ENCODE measurements at places on chromosomes 5 and 9.

- DNase-seq, result no peak
Observed at GRCh38 chr5:73153513-73153912, 19.5 kb upstream of the TMEM174 start.

GRCh38 chr5:89729623-89730301 lies 679.8 kb downstream of the CETN3 start:
- DNase-seq, result no peak

- DNase-seq, result no peak
Observed at GRCh38 chr5:102863764-102864560, 108.9 kb downstream of the PAM start.

- DNase-seq, result no peak
Observed at GRCh38 chr9:125655691-125656410, 51.2 kb downstream of the MAPKAP1 start.

GRCh38 chr5:3341446-3342240 lies 254.0 kb upstream of the IRX1 start:
- DNase-seq, result no peak

GRCh38 chr9:77575785-77576184 lies 72.3 kb downstream of the GNA14 start:
- peak; percentile 41 for DNase-seq

GRCh38 chr9:113523421-113524141 lies 60.1 kb downstream of the RGS3 start:
- DNase-seq, result peak; percentile 78

- DNase-seq, result no peak
Observed at GRCh38 chr9:117242082-117242481, 172.8 kb downstream of the ASTN2 start.

- no peak for DNase-seq
Observed at GRCh38 chr5:83426855-83427254, 44.7 kb upstream of the VCAN start.

- peak; percentile 6 for DNase-seq
Observed at GRCh38 chr5:7518947-7519560, 123.1 kb downstream of the ADCY2 start.

- no peak for DNase-seq
Observed at GRCh38 chr5:147140558-147140957, 94.3 kb upstream of the STK32A start.

DNA sequence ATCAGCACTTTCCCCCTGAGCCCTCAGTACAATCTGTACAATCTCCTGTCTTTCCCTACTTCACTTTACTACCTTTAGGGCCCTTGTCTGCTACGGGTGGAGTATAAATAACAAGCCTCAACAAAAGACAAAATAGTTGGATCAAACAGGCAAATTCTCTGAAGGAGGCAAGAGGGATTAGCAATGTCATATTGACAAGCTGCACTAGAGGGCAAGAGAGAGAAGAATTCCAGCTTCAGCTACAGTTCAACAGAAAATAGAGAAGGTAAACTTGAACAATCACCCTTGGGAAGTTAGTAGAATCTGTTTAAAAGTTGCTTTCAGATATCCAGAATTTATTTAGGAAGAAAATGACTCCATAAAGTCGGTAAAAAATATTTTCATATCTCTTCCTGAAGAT lies 68.4 kb upstream of the IZUMO3 start:
- no peak for DNase-seq

DNA sequence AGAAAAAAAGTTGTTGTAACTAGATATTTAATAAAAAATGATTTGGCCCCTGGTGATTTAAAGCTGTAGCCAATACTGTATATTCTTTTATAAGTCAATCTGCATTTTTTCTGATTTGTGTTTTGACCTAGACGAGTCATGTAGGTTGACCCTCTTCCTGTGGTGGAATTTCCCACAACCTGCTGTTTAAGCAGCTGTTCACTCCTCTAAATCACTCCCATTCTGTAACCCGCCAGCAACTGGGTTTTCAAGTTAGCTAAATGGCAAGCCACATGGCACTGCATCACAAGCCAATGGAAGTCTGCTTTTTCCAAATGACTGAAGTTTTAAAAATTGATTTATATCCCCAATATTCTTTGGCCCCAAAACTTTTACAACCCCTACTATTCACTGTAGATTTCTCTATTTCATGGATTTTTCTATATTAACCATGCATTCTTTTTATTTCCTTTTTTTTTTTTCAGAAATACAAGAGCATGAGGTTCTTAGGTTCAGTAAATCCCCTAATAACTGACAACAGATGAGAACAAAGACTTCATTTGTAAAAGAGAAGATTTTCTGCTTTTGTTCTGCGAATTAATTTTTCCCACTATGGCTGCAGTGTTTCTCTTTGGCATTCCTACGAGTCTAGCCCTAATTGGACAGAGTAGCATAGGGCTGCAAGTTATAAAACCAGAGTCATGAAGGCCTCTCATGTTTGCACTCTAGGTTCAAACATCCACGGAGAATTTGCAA lies 184.5 kb upstream of the TLE4 start:
- DNase-seq, result no peak

DNA sequence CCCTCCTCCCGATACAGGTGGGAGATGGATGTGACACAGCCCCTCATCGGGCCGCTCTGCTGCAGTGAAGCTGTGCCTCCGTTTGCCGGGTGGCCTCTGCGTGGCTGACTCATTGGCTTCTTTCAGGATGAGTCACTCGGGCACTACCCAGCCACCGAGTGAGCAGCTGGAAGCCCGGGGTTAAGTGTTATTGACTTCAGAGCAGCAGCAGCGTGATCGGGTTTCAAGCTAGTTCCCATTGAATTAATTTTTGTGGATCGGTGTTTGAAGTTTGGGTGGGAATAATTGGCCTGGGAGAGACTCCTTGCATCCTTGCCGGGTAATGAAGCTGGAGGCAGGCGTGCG lies 266.4 kb upstream of the IRX4 start:
- peak; percentile 15 for DNase-seq

DNA sequence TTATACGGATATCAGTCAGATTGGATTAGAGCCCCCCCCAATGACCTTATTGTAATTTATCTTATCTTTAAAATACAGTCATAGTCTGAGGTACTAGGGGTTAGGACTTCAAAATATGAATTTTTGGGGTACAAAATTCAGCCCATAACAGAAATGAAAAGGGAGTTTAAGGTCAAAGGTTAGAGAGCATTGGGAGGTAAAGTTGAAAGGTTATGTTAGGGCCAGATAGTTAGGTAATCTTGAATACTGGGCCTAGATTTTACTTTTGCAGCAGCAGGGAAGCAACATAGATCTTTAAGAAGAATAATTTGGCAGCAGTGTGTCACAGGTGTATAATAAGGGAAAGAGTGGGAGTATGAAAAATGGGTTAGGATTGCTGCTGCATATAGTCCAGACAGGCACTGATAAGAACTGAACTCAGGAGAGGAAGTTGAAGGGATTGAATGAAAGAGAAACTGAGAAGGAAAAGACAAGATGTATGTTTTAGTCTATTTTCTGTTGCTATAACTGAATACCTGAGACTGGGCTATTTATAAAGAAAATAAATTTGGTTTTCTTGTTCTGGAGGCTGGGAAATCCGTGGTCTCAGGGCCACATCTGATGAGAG lies 10.7 kb upstream of the GCNT4 start:
- no peak for DNase-seq

- no peak for DNase-seq
Observed at GRCh38 chr5:122906768-122907167, 61.4 kb downstream of the SNX24 start.

- no peak for DNase-seq
Observed at GRCh38 chr9:38316166-38316780, 76.2 kb upstream of the ALDH1B1 start.

DNA sequence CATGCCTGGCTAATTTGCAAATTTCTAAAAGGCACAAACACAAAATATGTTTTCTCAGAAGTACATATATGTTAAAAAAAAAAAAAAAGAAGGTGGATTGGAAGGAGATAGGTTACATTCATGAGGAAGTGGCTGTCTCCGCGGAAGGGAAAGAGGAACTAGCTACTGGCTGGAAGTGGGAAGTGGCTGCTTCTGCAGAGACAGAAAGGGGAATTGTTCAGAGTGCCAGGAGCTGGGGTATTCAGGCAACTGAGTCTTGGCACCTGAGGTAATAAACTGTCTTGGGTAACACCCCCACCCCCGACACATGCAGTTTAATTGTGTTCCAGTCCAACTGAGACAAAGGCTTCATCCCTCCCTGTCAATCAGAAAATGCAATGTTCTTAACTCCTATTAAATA lies 45.6 kb downstream of the S1PR3 start:
- DNase-seq, result no peak

GRCh38 chr5:127572930-127573329 lies 55.5 kb downstream of the PRRC1 start:
- no peak for DNase-seq

GRCh38 chr5:153748823-153749222 lies 258.4 kb downstream of the GRIA1 start:
- DNase-seq, result no peak

- no peak for DNase-seq
Observed at GRCh38 chr5:23740029-23740428, 232.6 kb downstream of the PRDM9 start.

- DNase-seq, result no peak
Observed at GRCh38 chr9:5845157-5845531, 12.2 kb upstream of the ERMP1 start.

- no peak for DNase-seq
Observed at GRCh38 chr5:146339715-146340259, 1.1 kb downstream of the POU4F3 start.

DNA sequence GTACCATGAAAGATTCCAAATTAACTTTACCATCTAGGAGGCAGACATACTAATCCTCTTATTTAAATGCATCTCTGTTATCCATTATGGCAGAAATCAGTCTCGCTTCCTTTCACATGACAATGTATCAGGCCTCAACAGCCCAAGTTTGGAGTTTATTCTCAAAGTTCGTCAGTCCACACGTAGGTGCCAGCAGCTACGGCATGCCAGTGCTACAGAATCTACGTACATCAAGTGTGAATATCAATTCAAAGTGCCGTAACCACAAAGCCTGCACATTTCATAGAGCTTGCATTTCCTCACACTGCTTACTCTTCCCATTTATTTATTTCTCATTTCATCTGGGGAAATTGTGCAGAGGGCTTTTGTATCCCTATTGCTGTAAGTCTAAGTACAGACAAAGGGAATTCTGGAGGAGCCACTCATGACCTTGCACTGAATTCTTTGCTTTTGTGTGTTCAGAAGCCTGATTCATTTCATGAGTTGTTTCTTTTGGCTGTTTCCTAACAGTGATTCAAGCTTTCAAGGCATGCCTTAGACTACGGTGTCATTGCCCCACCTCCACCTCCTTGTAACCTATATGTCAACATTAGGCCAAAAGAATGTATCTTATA lies 10.0 kb downstream of the ENC1 start:
- peak; percentile 56 for DNase-seq

GRCh38 chr5:146624179-146624578 lies 108.2 kb upstream of the GPR151 start:
- DNase-seq, result no peak

- DNase-seq, result peak; percentile 26
Observed at GRCh38 chr5:138663009-138663408, 87.8 kb upstream of the HSPA9 start.

- no peak for DNase-seq
Observed at GRCh38 chr9:37286530-37287175, 135.8 kb upstream of the GRHPR start.

DNA sequence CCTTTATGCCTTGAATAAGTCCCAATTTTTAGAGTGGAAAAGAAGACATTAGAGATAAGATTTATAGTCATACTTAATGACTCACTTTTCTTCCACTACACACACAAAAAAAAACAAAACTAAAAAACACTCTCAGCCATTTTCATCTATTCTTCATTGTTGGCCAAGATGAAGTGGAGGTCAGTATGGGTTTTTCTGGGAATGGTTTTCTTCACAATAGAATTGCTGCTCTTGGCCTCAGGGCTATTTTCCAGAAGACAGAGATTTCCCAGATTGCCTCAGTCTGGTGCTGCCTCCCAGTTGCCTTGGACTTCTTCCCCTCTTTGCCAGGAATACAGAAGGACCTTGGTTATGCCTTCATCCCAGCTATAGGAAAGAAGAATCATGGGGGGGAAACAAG lies 463.7 kb downstream of the TMEM232 start:
- DNase-seq, result no peak

DNA sequence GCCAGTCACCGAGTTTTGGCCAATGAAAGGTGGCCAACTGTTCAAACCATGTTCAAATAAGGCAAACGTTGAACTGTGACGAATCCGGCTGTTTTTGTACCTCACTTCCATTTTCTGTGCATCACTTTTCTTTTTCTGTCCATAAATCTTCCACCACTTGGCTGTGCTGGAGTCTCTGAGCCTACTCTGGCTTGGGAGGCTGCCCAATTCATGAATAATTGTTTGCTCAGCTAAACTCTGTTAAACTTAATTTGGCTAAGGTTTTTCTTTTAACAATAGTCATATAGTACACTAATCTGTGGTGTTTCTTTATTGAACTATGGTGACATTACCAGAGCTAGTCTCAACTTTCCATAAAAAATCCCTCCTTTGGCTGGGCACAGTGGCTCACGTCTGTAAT lies 11.3 kb downstream of the NIM1K start:
- no peak for DNase-seq

- DNase-seq, result no peak
Observed at GRCh38 chr5:80976985-80977384, 16.8 kb downstream of the RASGRF2 start.

DNA sequence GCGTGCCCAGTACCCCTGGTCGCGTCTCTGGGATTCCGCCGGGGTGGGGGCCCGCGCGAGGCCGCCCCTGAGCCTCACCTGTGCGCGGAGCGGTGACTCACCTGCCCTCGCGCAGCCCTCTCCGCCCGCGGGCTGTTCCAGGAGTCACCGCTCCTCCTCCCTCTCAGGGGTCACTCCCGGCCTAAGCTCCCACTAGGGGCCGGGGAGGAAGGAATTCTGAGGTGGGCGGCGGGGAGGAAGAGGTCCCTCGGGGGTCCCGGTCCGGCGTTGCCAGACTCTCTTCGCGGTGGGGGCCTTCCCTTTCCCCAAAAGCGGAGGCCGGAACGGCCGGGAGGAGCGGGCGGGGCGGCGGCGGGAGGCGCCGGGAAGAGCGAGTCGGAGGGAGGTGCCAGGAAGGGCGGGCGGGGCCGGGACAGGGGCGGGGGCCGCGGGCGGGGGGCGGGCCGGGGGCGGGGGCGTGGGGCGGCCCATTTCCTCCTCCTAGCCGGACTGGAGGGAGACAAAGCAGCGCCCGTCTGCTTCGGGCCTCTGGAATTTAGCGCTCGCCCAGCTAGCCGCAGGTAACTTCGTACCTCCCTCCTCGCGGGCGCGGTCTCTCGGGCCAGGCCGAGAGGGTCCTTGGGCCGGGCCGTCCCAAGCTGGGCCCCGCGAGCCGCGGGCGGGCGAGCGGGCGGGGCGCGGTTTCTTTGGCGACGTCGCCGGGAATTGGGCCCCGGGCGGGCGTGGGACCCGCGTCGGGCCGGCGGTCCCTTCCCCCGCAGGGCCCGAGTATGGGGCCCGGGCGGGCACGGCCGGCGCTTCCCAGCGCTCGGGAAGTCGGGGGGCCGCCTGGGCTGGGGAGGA lies at the start of gene CTNNA1:
TSS of gene CTNNA1 (plus strand) at position 475 of the 843 bp plus-strand sequence. CDS start 28,500 bp downstream, outside the sequence.
- DNase-seq, result peak; percentile 77

DNA sequence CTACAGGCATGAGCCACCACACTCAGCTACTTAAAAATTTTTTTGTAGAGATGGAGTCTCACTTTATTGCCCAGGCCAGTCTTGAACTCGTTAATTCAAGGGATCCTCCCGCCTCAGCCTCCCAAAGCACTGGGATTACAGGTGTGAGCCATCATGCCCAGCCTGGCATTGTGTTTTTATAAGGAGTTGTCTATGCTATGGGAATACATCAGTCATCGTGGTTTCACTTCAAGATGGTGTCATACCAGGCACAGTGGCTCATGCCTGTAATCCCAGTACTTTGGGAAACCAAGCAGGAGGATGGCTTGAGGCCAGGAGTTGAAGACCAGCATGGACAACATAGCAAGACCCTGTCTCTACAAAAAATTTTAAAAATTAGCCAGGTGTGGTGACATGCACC lies 49.7 kb downstream of the CYSTM1 start:
- no peak for DNase-seq
